ENCODE measurements at places on chromosomes 5 and 9. TPM values are rescaled to one million over a fixed set of nuclear protein-coding genes. Genes with fewer than 3 reads are reported as not detected.

The LHX6 gene
- 3.2 TPM for total RNA-seq

The GPR150 gene
- not detected for total RNA-seq

The HMCN2 gene
- total RNA-seq = 6.7 TPM

The SAPCD2 gene
- 0.15 TPM for total RNA-seq

The GRXCR2 gene
- not detected for total RNA-seq

GRCh38 chr5:169938439-169938838 is 41.9 kb downstream of the INSYN2B start:
- no peak overlapping the region for H3K4me3 ChIP-seq
- no peak overlapping the region for H3K27ac ChIP-seq
- H3K4me1 ChIP-seq = no peaks in the 10 kb centered on the region
- no peak for DNase-seq
- H3K27me3 ChIP-seq = no peaks in the 10 kb centered on the region

DNA sequence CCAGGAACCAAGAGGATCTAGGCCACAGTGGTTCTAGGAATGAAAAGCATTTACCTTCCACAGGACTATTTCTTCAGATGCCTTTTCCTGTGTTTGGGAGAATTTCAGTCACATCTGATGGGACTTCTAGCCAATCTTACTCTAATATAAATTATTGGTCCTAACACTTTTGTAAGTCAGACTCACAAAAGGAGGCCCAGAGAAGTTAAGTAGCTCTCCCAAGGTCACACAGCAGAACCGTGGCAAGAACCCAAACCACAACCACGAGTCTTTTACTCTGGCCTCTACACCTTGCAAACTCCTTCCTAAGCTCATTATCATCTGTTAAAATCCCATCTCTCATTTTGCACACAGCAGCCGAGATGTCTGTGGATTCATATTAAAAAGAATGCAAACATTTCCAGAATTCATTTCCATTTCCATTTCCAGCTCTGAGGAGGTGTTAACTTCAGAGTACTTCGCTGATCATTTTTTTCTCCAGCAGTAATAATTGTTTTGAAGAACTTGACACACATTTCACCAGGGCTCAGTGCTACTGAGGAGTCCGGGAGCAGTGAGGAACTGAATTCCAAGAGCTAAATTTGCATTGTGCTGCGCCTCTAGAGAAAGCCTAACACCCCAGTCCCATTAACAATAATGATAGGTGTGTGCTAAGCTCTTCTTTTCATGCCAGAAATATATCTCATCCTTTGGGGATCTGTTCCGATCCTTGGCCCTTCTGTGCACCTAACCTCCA is 168.1 kb downstream of the SEMA6A start:
- no peaks in the 10 kb centered on the region for H3K36me3 ChIP-seq
- no peak for DNase-seq
- H3K27ac ChIP-seq = no peak overlapping the region
- peaks cover 26% of the 10 kb centered on the region for H3K4me1 ChIP-seq
- H3K4me3 ChIP-seq = no peak overlapping the region

GRCh38 chr5:80355686-80356085 is 35.9 kb downstream of the SPZ1 start:
- DNase-seq = no peak
- H3K4me3 ChIP-seq = no peak overlapping the region
- no peaks in the 10 kb centered on the region for H3K27me3 ChIP-seq
- H3K4me1 ChIP-seq = no peaks in the 10 kb centered on the region

- no peak overlapping the region for H3K4me3 ChIP-seq
- no peaks in the 10 kb centered on the region for H3K36me3 ChIP-seq
- DNase-seq = no peak
- no peaks in the 10 kb centered on the region for H3K4me1 ChIP-seq
These were observed 549.2 kb upstream of the DMAC1 start for GRCh38 chr9:8348756-8349155.

DNA sequence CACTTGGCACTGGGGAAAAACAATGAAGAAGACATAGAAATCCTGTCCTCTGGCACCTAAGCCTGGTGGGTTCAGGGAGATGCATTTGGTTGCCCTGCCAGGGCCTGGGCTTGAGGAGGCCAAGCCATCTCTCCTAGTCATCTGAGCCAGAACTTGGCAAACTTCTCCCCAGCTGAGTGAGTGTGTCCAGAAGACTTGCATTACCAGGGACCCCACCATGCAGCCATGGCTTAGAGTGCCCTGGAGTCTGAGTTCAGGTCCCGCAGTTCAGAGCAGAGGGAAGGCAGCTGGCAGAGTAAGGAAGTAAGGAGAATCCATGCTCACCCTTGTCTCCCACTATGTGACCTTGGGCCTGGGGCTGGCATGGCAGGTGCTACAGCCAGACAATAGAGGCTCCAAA is 37.4 kb upstream of the FCN1 start:
- H3K4me3 ChIP-seq = no peak overlapping the region
- peaks cover 31% of the 10 kb centered on the region for H3K27me3 ChIP-seq
- H3K4me1 ChIP-seq = no peaks in the 10 kb centered on the region
- peak; percentile 32 for DNase-seq

GRCh38 chr9:14888875-14889274 is 21.4 kb downstream of the FREM1 start:
- DNase-seq = no peak
- H3K4me1 ChIP-seq = no peaks in the 10 kb centered on the region
- no peak overlapping the region for H3K4me3 ChIP-seq
- H3K36me3 ChIP-seq = no peaks in the 10 kb centered on the region

- no peak overlapping the region for H3K27ac ChIP-seq
- DNase-seq = peak; percentile 26
These were observed 3.4 kb upstream of the IRX4 start for GRCh38 chr5:1885868-1886845.

DNA sequence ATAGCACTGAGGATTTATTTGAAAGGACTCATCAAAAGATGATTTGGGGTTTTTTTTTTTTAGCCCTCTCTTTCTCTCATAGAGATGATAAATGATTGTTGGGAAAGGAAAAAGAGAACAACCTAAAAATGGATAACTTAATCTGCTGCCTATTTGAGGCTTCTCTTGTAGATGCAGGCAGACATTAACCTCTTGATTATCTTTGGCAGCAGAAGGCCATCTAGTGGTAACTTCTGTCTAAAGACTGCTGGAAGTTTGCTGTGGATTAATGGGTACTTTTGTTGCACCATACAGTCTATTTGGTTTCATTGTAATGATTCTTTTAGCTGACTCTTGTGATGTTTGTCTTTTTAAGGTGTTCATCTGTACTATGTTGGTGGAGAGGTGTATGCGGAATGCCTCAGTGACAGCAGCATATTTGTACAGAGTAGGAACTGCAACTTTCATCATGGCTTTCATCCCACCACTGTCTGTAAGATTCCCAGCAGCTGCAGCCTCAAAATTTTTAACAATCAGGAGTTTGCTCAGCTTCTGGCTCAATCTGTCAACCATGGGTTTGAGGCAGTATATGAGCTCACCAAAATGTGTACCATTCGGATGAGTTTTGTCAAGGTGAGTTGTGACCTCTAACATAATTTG is 18.8 kb downstream of the SMIM32 start:
- H3K36me3 ChIP-seq = peaks cover 63% of the 10 kb centered on the region
- no peaks in the 10 kb centered on the region for H3K4me1 ChIP-seq
- H3K4me3 ChIP-seq = no peak overlapping the region

DNA sequence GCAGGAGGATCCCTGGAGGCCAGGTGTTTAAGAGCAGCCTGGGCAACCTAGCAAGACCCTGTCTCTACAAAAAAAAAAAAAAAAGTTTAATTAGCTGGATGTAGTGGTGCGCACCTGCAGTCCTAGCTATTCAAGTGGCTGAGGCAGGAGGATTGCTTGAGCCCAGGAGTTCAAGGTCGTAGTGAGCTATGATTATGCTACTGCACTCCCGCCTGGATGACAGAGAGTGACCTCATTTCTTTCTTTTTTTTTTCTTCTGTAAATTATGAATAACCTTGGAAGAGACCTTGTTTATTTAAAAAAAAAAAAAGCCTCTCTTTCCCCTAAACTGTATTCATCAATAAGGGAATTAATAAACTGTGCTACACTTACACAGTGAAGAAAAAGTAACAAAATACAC is 43.6 kb upstream of the SLC30A5 start:
- H3K27ac ChIP-seq = peak overlapping the region; percentile 62
- peaks cover 11% of the 10 kb centered on the region for H3K4me1 ChIP-seq
- no peaks in the 10 kb centered on the region for H3K36me3 ChIP-seq
- H3K4me3 ChIP-seq = no peak overlapping the region

GRCh38 chr5:9596824-9597223 is 33.3 kb downstream of the TAS2R1 start:
- no peak for DNase-seq
- no peaks in the 10 kb centered on the region for H3K36me3 ChIP-seq
- H3K4me1 ChIP-seq = no peaks in the 10 kb centered on the region
- H3K27me3 ChIP-seq = no peaks in the 10 kb centered on the region
- H3K27ac ChIP-seq = no peak overlapping the region

GRCh38 chr5:89572696-89573095 is 689.7 kb upstream of the MEF2C start:
- no peaks in the 10 kb centered on the region for H3K4me1 ChIP-seq
- no peak for DNase-seq
- no peaks in the 10 kb centered on the region for H3K27me3 ChIP-seq
- H3K36me3 ChIP-seq = no peaks in the 10 kb centered on the region
- H3K27ac ChIP-seq = no peak overlapping the region
- H3K4me3 ChIP-seq = no peak overlapping the region

- no peak overlapping the region for H3K27ac ChIP-seq
- no peak overlapping the region for H3K4me3 ChIP-seq
These were observed 99.5 kb upstream of the FBXL17 start for GRCh38 chr5:108481355-108481931.

GRCh38 chr5:181159286-181160151 is 12.1 kb downstream of the OR2V2 start:
- peak overlapping the region; percentile 55 for H3K27ac ChIP-seq
- DNase-seq = peak; percentile 93
- peaks cover 2% of the 10 kb centered on the region for H3K27me3 ChIP-seq
- H3K36me3 ChIP-seq = no peaks in the 10 kb centered on the region

GRCh38 chr9:99488131-99489059 is 266.3 kb downstream of the SEC61B start:
- H3K4me3 ChIP-seq = no peak overlapping the region
- DNase-seq = no peak
- no peaks in the 10 kb centered on the region for H3K36me3 ChIP-seq
- H3K4me1 ChIP-seq = no peaks in the 10 kb centered on the region
- H3K27ac ChIP-seq = no peak overlapping the region
